ENCODE measurements at places on chromosomes 2 and 18. TPM values are rescaled to one million over a fixed set of nuclear protein-coding genes. Genes with fewer than 3 reads are reported as not detected.

GRCh38 chr18:35969676-35970075, 2.8 kb upstream of the RMP24 start:
- DNase-seq: no peak

- DNase-seq: no peak
These were observed 172.7 kb downstream of the BCL2 start for GRCh38 chr18:63146828-63147409.

DNA sequence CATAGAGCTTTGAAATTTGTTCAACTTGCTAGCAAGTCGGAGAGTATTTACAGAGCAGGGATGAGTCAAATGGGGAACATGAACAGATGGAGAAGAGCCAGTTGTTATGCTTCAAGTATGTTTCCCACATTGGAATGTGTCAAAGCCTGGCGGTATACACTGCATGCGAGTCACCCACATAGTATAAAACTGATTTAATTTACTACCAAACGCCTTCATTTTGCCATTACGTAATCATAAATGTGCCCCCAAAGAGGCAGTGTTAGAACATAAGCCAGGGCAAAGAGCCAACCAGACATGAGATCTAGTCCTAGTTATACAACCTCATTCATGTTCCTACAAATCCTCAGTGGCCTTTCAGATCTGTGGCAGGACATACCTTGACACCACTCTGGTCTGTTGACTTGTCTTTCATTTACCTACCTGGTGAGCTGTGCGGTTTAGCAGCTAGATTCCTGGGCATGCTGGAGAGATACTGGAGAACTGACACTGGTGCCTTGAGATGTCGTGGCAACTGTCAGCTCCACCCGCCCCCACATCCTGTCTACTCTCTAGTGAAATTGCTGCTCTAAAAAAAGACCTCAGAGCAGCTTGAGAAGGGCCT, 21.7 kb upstream of the NRP2 start:
- no peak for DNase-seq

- DNase-seq: no peak
These were observed 24.8 kb downstream of the SH3BP4 start for GRCh38 chr2:234976479-234977227.

- no peak for DNase-seq
These were observed 26.6 kb downstream of the PTRHD1 start for GRCh38 chr2:24766609-24767008.

The GREB1 gene
- 6.5 TPM for total RNA-seq

The CFAP210 gene
- 0.40 TPM for total RNA-seq

The SLC38A11 gene
- total RNA-seq: 1.2 TPM

The SERPINB12 gene
- not detected for total RNA-seq

The UNC80 gene
- total RNA-seq: 0.22 TPM

The LYG2 gene
- not detected for total RNA-seq

The HOXD13 gene
- not detected for total RNA-seq

Measured in sciatic nerve (tissue), 2 donors.